ENCODE measurements at places on chromosomes 2 and 18.

DNA sequence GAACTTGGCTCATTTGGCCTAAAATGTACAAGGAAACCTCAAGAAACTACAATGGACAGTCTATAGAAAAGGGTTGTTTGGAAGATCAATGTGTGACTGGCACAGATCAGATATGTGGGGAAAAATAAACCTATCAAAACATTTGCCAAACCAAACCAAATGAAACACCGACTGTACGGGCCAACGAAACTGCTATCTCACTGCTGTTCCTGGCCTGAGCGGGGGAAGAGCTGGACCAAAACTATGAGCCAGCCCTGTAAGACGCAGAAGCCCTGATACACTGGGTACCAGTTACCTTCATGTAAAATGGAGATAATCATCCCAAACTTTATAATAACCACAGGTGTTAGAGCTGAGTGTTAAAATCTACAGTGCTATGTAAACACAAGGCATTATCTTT is 11.7 kb downstream of the CDC42EP3 start:
- DNase-seq = no peak

- DNase-seq = no peak
Measured at GRCh38 chr2:220687231-220687843, 884.8 kb downstream of the EPHA4 start.

DNA sequence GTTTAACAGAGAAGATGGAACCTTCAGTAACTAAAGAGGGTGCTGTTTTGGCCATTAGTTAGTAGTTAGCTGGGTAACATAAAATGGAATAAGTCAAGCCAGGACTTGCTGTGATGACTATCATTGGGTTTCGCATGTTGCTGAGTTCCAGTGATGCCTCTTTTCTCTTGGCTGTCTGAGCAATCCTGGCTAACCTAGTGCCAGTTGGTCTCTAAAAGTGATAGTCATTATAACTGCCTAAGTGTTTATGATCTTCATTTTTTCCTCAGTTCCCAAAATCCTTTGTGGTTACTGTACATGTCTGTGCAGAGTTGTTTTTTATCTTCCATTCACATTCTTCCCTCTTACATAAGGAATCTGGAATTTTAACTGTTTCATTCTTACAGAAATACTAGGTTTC is 33.4 kb downstream of the WDR43 start:
- no peak for DNase-seq

DNA sequence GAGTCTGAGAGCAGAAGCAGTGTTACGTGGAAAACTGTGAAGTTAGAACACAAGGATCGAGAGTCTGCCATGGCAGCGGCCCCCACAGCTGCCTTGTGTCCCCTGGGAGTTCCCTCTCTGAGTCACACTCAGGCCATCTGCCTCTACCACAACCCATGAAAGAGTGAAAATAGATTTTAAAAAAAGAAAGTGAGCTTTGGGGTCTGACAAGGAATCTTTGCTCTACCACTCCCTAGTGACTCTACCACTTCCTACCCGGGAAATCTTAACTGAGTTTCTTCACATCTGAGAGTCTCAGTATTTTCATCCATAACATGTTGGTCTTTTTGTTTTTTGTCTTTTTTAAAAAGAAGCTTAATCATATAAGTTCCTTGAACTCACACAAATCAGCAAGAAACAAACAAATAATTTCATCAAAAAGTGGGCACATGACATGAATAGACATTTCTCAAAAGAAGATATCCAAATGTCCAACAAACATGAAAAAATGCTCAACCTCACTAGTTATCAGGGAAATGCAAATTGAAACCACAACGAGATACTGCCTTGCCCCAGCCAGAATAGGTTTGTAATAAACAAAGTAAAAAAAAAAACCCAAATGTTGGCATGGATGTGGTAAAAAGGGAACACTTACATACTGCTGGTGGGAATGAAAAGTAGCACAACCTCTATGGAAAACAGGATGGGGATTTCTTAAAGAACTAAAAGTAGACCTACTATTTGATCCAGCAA is 2.4 kb upstream of the MSGN1 start:
- DNase-seq = no peak

GRCh38 chr2:109508556-109508955 is 105.2 kb downstream of the SEPTIN10 start:
- no peak for DNase-seq

DNA sequence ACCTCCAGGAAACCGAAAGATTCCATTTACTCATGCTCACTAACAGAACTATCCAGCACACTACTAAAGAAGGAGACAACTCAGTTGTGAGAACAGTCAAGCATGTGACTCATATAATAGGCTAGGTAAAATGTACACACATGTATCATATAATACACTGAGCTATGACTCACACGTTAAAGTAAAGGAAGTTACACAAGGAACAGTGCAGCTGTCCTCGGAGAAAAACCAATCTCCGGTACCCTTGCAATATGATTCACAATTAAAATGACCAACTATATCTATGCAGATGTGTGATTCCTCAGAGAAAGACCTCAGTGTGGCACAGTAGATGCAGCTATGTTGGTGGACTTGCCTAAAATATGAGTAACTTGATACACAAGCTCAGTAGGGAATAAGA is 76.5 kb downstream of the STRN start:
- DNase-seq = peak; percentile 78

- no peak for DNase-seq
Measured at GRCh38 chr18:44153981-44154380, 526.7 kb upstream of the SETBP1 start.

GRCh38 chr2:173075781-173076580 is at the start of gene MAP3K20:
Gene MAP3K20 (plus strand): TSS chr2:173075846. CDS start chr2:173091032, 15,186 bp downstream.
- no peak for DNase-seq

GRCh38 chr2:206160125-206160806 is 571 bp downstream of the EEF1B2 start:
- DNase-seq = no peak

DNA sequence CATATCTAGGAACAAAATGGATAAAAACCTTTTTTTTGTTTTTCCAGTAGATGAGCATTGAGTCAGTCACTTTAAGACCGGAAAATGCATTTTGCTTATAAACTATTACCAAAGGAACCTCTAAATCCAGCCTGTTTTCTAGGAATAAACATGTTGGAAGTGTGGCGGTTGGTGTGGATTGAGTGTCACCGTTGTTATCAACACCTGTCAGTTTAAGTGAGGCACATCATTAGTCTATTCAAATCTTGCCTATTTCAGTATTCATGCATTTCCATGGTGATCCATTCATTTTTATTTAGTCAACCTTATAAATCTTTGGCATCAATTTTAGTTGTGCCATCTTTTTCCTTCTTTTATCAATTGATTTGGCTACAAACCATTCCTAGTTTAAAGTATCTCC is 3.3 kb downstream of the KLHL29 start:
- no peak for DNase-seq

GRCh38 chr2:233131936-233132720 is 72.0 kb downstream of the INPP5D start:
- DNase-seq = no peak

GRCh38 chr18:49247781-49248180 is 212.7 kb downstream of the DYM start:
- DNase-seq = peak; percentile 27

DNA sequence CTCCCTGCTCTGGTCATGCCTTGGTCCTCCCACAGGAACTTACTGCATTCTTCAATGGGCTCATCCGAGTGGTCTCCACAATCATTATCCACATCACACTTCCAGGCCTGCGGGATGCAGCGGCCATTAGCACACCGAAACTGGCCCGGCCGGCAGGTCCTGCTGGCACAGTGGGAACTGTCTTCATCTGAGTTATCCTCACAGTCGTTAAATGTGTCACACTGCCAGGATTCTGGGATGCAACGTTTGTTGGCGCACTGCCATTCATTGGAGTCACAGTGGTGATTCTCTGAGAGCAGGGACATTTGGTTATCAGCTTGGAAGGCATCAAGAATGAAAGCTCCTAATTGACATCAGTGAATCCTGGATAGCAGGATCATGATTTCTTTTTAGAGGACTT is 104.5 kb downstream of the DHRS9 start:
- DNase-seq = no peak

DNA sequence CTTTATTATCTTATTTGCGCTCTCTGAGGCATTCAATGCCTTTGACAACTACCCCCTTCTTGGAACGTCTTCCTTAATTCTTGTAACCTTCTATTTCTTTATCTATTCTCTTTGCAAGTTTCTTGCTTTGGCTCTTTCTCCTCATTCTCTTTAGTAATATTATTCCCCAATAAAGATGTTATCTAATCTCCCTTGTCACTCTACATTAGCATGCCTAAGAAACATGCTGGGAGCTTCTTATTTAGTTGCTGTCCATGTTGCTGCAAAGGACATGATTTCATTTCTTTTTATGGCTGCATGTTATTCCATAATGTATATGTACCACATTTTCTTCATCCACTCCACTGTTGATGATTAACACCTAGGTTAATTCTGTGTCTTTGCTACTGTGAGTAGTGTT is 113.7 kb downstream of the RDH14 start:
- no peak for DNase-seq

DNA sequence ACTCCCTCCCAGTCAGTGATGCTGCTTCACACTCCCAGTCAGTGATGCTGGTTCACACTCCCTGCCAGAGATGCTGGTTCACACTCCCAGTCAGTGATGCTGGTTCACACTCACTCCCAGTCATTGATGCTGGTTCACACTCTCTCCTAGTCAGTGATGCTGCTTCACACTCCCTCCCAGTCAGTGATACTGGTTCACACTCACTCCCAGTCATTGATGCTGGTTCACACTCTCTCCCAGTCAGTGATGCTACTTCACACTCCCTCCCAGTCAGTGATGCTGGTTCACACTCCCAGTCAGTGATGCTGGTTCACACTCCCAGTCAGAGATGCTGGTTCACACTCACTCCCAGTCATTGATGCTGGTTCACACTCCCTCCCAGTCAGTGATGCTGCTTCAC is 34.3 kb upstream of the KCNG2 start:
- DNase-seq = no peak

DNA sequence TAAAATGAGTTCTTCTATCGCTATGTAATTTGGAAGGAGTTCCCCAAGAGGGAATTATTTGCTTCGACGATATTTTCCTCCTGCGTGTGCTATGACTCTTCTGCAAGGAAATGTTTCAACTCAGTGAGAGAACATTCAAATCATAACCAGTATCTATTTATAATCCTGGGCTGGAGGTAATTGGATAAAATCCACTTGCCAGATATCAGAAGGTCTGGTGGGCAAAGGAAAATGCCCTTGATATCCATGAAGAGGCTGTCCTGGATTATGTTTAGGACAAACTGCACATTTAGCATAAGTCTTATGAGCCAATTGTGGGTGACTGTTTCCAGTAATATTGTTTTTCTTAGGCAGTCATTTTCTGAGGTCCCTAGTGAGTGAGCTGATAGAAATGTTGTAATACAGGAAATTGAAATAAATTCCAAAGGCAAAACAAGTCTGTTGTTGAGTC is 17.7 kb downstream of the RPIA start:
- no peak for DNase-seq

- DNase-seq = no peak
Measured at GRCh38 chr2:219851801-219852481, 224.5 kb downstream of the SLC4A3 start.

GRCh38 chr2:219484343-219485200 is 14.1 kb upstream of the GMPPA start:
- no peak for DNase-seq

DNA sequence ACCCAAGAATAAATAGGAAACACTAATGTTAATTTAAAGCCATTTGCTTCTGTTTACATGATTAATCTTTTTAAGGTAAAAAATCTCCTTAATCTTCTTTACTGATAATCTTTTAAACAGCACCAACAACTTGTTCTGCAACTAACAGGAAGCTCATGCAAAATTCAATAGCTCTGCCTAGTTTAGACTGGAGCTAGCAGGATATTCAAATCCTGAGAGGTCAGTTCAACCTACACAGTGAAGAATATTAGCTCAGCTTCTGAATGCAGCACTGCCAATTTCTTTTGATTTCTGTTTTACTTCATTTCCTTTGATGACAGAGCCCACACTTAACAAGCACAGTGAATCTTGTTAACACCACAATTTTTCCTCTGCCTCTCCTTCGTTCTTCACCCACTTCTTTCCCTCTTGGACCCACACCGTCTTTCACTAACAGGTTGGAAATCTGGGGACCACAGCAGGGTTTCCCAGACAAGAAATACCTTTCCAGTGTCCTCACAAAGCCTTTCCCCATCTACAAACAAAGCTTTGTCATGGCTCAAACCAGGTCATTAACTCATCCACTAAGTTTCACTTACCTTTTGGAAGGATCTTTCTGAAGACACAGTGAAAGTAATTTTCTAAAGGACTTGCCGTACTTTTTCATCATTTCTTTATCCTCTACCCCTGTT is 109.8 kb downstream of the STK39 start:
- DNase-seq = no peak

DNA sequence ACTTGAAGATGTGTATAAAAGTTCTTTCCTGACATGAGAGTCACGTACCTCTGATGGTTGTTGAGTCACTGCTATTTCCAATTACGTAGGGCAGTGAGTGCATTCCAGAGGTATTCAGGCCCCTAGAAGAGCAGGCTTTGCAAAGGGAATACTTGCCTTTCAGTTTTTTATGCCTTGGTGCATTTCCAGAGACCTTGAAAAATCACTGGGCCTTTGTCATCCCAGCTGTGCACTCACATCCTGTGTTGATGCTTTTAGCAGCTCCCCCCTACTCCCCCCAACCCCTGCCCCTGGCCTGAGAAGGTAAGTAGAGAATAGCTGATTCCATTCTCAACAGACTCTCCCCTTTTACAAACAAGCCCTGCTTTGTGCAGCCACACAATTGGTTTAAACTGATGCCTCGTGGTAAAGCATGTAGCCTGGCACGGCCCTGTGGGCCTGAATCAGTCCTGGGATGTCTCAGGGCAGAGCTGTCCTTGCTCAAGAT is 174.2 kb downstream of the PRPF40A start:
- peak; percentile 68 for DNase-seq

DNA sequence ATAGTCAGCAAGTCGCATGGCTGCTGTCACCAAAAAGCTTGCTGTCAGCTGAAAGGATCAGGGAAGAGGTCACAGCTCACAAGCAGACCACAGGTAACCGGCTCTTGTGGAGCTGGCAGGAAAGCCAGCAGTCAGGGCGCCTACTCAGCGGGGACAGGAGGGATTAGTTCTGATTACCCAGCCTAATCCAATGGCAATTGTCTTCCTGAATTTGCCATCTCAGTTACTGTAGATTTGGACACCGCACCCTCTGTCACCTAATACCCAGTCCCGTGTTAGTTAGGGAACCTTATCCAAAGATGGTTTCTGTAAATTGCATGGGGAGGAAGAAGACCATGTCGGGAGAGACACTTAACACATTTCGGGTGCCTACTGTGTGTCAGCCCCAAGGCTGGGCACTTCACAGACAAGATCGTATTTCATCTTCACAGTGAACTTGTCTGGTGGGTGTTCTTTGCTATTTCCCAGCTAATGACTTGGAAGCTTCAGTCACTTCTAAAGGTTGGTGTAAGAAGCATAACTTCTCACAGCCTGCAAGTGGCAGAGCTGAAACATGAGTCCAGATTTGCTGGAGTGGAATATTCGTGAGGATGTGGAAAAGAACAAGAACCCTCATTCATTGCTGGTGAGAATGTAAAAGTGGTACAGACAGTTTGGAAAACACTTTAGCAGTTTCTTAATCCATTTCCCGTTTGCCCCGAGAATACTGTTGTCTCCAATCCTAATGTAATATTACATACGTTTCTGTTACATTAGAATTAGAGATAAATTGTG is 9.9 kb downstream of the ALPK2 start:
- DNase-seq = no peak
